ENCODE measurements at places on chromosomes 3 and 15.

DNA sequence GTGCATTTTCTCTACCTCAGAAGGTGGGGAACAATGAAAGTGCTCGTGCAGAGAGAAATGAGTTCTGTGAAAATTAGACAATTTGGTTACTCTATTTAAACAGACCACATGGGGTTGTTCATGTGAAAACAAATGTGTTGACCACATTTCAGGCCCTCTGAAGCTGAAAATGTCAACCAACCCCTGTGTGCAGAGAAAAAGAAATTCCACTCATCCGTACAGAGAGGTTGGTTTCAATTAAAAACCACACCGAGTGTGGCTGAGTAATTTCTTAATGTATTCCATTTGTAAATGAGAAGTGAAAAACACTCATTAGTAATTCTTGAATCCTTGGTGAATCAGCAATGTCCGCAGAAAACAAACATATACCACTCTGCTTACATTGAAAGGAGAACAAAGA lies 46.9 kb upstream of the SLC7A14 start:
- DNase-seq, result no peak

- no peak for DNase-seq
Observed at GRCh38 chr15:43410572-43411214, 39.8 kb downstream of the TUBGCP4 start.

DNA sequence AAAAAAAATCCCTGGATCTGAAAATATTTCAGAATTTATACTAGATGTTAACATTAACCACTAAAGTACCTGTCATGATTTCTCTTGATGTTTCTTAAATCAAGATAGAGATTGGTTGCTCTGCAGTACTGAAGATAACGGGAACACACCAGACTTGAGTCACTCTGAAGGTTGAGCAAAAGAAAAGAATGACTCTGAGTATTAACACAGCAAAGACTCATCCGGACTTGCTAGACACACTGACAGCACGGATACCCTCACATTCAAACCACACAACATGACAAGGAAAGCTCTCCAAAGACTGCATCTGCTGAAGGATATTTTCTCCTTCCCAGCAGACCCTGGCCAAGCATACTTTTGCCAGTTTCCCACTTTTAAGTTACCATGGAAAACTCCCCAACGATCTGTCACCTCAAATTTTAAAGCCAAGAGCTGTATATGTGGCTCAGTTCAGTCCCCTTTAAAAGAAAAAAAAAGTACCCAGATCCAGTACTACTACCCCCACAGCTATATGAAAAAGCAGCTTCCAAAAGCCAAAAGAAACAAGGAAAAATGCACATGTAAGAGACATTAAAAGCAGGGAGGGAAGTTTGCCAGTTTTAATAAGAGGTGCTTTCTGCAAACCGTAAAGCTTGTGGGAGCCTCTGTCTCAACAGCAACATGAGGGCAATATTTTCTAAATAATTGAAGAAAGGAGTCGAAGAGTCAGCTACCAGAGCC lies 8.3 kb downstream of the EOGT start:
- no peak for DNase-seq

GRCh38 chr15:66294157-66294931 lies 976 bp downstream of the DIS3L start:
- no peak for DNase-seq

DNA sequence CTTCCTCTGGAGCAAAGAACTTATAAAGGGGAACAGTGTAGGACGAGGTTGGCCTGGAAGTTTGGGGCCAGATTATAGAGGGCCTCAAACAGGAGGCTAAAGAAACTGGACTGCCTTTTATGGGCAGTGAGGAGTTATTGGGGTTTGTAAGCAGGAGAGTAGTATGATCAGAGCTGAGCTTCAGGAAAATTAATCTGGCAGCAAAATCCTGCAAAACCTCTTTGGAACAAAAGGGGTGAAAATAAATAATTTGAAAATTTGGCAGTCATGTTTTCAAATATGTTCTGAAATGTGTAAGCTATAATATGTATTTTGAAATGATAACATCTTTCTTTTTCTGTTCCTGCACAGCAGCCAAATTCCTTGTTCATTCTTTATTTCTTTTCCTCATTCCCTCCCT lies 164.9 kb downstream of the THSD4 start:
- no peak for DNase-seq

- no peak for DNase-seq
Observed at GRCh38 chr3:162933656-162934055, 1437.0 kb downstream of the OTOL1 start.

DNA sequence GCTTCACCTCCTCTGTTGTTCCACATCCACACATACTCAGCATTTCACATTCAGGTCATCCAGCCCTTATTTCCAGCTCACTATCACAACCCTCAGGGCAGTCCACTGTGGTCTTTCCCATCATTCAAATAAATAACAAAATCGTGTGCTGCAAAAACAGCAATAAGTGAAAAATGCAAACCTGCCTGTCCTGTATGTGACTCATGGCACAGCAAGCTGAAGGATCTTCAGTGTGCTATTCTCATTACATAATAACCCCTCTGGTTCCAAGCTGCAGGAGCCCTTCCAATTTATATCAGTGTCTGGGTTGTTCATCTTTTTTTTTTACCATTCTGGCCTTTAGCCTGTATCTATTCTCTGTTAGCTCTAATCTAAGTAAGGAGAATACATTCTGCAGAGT lies 185.3 kb upstream of the UBE2E2 start:
- no peak for DNase-seq

DNA sequence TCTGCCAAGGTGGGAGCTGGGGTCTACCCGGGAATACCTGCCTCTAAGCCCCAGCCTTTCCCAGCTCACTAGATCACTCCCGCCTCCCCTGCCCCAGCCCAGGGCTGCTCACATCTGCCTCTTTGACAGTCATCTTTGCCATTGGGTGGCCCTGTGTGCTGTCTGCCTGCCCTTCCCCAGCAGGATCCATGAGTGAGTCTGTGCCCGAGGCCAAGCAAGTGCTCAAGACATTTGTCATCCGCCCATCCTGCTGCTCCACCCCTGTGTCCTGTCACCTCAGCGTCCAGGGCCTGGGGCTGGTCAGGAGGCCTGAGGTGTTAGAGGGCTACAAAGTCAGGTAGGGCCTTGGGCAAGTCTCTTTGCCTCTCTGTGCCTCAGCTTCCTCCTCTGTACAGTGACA lies 89.4 kb downstream of the LSM3 start:
- no peak for DNase-seq

DNA sequence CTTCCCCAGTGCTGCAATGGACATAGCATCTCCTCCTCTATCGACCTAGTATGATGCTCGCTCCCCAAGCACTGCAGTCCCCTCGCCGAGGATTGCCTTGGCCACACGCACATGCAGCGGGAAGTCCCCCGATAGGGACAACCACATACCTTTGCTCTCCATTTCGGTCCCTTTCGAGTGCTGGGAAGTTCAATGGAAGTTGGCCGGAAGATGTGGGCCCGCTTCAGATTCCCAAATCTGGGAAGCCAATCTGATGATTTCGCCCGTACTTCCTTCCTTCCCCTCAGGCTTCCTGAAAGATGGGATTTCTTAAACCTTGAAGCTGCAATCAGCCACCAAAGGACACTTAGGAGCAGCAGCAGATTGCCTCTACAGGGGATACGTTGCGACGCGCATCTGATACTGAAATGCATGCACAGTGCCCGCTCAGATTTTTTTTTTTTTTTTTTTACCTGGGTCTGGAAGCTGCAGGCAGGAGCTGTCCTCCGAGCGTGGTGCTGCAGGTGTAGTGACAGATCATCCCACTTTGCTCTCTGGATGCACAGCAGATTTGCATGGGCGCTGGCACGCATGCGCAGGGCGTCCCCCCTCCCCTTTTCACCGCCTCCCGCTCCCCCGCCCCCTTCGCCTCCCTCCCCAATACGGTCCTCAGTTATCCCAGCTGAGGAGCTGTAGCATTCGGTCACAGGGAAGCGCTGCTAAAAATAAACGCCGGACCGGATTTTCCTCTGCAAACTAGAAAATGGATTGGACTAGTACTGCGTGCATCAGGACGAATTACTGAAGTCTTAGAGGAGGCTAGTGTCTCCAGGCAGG lies at the start of gene FGF12:
FGF12 (minus strand) TSS at position 510 of the 816 bp plus-strand sequence.
- no peak for DNase-seq

DNA sequence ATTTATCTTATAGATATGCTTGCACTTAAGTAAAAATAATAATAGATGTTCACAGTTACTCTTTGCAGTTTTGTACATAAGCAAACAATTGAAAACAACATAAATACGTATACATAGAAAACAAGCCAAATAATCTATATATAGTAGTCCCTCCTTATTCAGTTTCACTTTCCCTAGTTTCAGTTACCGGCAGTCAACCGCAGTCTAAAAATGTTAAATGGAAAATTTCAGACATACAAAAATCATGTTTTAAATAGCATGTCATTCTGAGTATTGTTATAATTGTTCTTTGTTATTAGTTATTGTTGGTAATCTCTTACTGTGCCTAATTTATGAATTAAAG lies 262.0 kb downstream of the CGGBP1 start:
- DNase-seq, result no peak

DNA sequence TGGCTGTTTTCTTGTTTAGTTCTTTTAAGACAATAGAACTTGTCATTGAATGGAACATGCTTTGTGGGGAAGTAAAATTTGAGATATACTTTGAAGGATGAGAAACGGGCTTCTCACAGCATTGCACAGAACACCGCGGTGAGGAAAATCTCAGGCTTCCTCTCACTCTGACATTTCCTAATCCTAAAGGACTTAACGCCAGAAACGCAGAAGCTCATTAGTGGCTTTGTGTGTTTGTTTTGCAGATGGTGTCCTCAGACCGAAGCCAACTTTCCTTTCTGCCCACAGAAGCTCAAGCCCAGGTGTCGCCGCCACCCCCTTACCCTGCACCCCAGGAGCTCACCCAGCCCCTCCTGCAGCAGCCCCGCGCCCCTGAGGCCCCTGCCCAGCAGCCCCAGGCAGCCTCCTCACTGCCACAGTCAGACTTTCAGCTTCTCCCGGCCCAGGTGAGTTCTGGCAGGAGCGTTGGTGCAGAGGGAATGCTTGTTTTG lies 78.9 kb upstream of the BLM start:
- DNase-seq, result no peak

- no peak for DNase-seq
Observed at GRCh38 chr15:41512940-41513505, 604 bp downstream of the LTK start.

DNA sequence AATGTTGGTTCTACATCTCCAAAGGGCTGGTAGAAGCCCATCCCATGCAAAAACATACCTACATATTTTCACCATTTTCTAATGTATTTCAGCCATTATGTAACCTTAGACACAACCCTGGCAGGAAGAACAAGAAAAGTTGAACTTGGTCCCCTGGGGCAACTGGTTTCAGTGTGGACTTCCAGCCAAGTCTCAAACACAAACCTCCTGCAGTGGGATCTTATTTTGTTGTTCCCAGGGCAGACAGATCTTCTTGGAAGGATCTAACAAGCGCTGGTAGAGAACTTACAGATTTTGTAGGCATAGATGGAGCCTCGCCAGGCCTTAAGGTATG lies 96.3 kb downstream of the ADAMTS17 start:
- DNase-seq, result no peak

GRCh38 chr3:88542916-88543315 lies 393.2 kb downstream of the C3orf38 start:
- no peak for DNase-seq
